Activated CD4-positive, alpha-beta T cell treated with anti-CD3 and anti-CD28 coated beads, Interleukin-2, amount 10 ng/mL, durations not matched to agents 7 days and 5 days (primary cell): ENCODE measurements at places on chromosomes 16 and 17. TPM values are rescaled to one million over a fixed set of nuclear protein-coding genes. Genes with fewer than 3 reads are reported as not detected.

The GFAP gene
- total RNA-seq: not detected

The C17orf107 gene
- total RNA-seq: 0.92 TPM

The SBK1 gene
- total RNA-seq: 19.4 TPM

The SULT1A2 gene
- 0.50 TPM for total RNA-seq

DNA sequence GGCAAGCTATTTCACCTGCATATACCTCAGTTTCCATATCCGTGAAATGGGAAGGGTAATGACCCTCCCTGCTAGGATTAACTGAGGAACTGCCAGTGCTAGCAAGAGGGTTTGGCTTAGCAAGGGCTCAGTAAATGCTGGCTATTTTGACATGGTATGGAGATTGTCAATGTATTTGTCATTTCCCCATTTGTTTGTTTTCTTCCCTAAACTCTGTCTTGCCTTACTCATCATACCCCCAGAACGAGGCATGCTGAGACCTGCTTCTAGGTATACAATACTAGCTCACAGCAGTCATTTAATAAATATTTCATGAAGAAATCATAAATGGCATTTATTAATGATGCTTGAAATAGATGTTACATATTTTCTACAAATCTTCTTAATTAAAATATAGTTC lies 124.0 kb downstream of the DYNLRB2 start:
- DNase-seq: no peak

- DNase-seq: no peak
Observed at GRCh38 chr16:27239906-27240655, 28.5 kb downstream of the NSMCE1 start.

- DNase-seq: no peak
Observed at GRCh38 chr17:55654821-55655220, 67.8 kb downstream of the TMEM100 start.

DNA sequence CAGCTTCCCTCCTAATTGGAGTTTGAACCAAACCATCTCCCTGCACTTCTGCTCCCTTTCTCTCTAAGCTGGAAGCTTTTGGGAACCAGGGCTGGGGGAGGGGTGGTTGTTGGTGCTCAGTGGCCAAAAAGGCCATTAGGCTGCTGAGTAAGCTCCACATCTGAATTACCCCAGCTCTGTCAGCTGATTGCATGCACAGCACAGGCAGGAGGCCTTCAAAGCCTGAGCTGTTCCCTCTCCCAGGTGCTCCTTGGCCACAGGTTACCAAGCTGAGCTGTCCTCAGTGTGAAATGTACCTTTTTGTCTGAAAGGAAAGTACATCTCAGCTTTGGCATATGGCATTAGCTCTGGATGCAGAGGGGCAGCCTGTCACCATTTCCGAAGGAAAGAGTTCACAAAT lies 6.2 kb upstream of the TBKBP1 start:
- no peak for DNase-seq

DNA sequence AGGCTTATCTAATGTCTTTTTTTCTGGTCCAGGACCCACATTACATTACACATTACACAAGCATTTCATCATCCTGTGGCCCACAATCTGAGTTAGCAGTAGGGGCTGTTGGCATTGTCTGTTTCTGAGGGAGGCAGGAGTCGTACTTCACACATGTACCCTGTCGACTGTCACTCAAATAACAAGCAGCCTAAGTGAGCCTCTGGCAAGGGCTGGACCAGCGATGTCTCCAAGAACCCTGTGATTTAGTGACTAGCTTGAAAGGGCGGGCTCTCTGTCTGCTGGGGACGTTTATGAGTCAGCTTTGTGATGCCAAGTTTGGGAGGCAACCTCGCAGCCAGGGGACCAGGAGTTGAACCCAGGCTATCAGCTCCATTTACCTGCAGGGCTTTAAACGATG lies 251.4 kb downstream of the HS3ST3B1 start:
- DNase-seq: no peak

GRCh38 chr17:19909139-19909538 lies 41.4 kb upstream of the ULK2 start:
- DNase-seq: no peak

DNA sequence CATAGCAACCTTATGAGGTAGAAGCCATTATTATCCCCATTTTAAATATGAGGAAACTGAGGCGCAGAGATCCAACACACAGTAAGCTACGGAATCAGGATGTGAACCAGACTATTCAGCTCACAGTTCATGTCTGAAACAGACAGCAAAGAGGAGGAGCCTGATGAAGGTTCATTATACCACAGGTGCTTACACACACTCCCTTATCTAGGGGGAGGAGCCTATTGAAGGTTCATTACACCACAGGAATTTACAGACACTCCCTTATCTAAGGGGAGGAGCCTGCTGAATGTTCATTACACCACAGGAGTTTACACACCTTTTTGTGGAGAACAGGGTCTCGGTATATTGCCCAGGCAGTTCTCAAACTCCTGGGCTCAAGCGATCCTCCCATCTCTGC lies 21.9 kb downstream of the C16orf95 start:
- no peak for DNase-seq

DNA sequence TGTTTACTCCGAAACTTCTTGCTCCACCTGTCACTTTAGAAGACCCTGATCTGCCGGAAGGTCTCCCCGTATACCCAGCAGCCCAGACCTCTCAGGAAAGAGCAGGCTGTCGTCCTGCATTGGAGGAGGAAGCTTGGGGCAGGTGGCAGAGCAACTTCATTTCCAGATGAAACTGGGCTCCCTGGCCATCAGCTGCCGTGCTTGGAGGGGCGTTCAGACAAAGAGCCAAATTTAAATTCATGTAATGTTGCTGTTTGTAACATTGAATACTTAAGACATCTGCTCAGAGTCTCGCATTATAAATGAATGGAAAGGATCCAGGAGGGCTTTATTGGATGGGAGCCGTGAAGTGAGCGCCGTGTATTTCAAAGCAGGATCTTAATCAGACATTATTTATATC lies 628.5 kb downstream of the MAF start:
- no peak for DNase-seq

DNA sequence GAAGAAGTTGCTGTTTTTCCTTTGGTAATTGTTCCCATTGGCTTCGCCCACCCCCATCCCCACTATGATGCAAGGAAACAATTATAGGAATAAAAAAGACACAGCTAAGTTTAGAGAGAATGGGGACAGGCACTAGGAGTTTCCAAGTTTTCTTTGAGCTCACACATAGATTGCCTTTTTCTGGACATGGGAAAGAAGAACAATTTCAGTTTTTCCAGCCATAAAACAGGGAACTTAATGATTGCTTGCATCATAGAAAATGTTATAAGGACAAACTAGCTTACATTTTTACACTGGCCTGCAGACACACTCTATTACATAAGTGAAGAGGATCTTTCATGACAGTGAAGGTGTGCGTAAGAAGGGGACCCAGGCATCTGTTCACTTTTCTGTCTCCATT lies 142.3 kb upstream of the ZFHX3 start:
- DNase-seq: no peak

- DNase-seq: no peak
Observed at GRCh38 chr16:17219991-17220390, 250.8 kb downstream of the XYLT1 start.

DNA sequence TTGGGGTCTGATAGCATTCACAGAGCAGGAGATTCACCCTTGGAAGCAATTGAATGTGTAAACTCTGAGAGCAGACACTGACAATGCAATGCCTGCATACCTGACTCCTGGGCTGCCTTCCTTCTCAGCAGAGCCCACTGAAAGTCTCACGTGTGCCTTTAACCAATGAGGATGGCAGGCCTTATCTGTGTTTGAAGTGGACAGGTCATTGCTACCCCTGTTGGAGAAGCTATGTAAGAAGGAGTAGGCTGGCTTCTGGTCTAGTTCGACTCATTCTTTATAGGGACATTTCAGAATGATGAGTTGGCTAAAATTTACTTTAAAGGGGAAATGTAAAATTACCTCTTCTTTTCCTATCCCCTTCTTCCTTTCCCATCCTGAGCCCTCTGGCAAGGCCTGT lies 446.3 kb downstream of the SLC39A11 start:
- no peak for DNase-seq

GRCh38 chr16:83211711-83212110 lies 584.9 kb downstream of the CDH13 start:
- no peak for DNase-seq

DNA sequence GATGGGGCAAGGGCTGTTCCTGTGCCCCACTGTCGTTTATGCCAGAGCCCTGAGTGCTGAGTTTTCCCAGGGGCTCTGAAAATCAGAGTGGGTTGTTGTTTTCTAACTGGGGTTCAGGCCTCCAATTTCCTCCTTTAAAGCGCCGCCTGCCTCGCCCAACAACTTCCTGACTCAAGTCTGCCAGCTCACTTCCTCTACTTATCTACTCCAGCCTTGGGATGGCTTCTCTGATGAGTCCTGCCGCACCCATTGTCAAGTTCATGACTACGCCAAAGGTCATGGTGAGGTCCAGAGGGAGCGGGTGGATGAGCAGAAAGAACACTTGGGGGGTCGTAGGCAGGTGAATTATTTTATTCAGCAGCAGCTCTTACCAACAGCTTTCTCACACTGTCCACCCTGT lies 104.7 kb downstream of the UTP18 start:
- DNase-seq: peak; percentile 14

DNA sequence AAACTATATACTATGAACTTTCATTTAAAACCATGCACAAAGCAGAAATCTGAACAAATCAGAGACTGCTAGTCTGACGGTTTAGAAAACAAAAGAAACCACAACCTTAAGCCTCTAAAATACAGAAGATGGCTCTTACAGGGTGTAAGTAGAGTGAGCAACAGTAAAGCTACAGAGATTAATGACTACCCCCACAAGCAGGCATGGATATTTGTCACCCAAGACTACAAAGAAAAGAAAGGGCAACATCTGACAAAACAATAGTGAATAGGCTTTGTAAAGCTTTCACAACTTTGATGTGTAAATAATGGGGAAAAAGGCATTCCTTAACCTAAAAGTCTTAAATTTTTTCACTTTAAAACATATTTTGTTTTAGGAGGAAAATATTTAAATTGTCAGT lies 75.0 kb downstream of the SPAG9 start:
- no peak for DNase-seq

DNA sequence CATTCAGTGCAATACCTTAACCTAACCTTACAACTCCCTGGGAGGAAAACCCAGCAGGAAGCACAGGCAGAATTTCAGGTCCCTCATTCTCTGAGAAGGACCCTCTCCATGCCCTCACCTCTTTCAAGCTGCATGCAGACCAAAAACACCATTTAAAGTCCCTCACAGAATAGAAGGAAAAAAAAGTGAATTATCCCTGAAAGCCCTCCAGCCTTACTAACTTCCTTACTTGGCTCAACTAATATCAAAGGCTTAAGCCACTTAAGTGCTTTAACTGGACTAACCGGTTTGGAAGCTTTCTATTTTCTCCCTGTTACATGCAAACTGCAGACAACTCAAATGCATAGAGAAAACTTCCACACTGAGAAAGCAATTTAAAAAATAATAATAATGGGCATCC lies 60.5 kb downstream of the ADAMTS18 start:
- DNase-seq: no peak

- DNase-seq: no peak
Observed at GRCh38 chr16:54285414-54286089, 1.0 kb downstream of the IRX3 start.

DNA sequence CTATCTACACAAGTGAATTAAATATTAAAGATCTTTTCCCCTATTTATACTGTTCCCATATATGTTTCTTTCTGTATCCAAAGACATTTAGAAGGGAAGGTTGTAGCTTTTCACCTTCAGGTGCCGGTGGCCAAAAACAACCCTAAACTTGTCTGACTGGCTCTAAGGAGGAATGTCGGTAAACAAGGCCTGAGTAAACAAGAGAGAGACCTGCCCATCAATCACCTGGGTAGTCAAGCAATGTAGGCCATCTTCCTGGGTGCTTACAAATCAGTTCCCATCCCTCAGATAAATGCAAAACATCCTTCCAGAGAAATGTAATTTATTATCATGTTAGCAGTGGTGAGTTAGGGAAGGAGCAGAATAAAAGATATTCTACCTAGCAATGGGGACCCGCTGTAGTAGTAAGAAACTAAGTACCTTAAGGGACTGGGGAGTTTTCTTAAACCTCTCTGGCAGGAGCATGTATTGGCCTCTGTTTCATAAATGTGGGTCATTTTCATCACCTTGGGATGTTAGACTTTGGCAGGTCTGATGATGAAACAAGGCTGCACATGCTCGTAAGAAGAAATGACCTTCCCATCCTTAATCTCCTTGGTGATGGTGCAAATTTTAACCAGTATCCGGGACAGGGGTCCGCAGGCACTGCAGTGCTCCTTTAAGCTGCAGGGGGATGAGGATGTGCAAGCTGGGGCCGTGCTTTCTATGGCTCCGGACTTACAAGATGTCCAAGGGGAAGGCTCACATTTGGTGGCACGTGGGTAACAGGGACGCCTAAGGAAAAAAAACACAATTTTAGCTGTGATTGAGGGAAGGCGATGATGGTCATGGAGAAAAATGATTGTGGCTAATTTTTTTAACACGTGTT lies 8.4 kb downstream of the KRT39 start:
- DNase-seq: no peak
